Activated CD8-positive, alpha-beta memory T cell treated with anti-CD3 and anti-CD28 coated beads, Interleukin-2, amount 50 U/mL, for 4 hours (primary cell): ENCODE measurements at places on chromosomes 13 and 19.

DNA sequence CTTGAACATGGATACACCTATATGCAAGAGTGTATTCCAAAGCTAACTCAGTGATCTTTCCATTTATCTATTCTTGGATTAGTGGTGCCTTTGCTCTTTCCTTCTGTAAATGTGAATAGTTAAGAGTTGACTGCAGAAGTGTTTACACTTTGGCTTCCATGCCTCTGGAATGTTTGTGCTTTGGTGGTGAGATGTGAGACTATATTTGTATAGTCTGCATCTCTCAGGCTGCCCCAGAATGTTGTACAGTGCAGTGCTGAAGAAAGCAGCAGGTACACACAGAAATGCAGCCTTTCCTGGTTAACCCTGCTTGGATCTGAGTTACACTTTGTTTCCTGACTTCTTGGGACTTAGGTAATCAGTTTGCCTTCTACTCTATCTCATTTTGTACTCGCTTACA is 90.2 kb downstream of the DNAJC15 start:
- DNase-seq: no peak

DNA sequence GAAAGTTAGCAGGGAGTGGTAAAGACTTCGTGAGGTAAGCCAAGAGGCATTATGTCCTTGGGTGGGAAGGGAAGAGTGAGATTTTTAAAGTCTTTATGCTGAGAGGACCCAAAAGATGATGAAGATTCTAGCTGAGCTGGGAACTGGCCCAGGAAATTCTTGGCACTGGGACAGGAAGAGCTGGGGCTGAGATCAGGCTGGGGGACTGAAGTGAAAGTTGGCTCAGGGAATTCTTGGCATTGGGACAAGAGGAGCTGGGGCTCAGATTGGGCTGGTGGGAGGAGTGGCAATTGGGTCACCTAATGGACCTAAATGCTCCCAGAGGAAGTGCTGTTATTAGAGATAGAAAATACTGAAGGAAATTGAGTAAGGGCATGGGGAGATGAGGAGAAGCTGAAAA is 8.8 kb downstream of the SCEL start:
- no peak for DNase-seq

GRCh38 chr13:43808676-43809075 is 21.9 kb upstream of the ENOX1 start:
- no peak for DNase-seq

DNA sequence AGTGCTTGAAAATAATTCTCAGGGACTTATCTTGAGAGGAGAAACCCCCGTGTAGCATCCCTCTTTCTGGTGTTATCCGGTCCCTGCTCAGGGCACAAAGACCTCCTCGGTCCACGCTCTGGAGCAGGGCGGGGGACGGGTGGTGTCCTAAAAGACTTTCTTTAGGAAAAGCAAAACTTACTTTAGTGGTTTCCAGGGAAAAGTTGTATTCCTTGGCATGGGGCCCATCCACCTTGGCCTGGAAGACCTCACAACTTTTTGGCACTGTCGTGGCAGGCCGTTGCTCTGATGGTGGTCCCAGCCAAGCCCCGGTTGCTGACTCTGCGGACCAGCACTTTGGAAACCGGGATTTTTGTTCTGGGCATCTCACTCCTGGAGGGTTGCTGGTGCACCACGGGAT is 2.7 kb downstream of the AMER2 start:
- no peak for DNase-seq

DNA sequence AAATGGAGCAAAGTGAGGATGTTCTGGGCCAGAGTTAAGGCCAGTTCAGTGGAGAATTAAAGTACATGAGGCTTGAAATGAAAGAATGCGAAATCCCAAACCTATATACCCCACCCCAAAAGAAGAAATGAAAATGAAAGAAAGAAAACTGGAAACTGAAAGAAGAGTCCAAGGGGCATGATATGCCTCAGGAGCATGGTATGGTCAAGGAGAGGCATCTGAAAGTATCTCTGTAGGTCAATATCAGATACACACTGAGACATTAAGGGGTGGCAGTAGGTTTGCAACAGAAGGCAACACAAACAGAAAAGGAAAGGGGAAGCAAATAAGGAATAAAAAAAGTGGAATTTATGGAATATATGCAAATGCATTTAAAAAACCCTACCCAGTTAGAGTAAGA is 166.5 kb downstream of the COG6 start:
- DNase-seq: no peak

DNA sequence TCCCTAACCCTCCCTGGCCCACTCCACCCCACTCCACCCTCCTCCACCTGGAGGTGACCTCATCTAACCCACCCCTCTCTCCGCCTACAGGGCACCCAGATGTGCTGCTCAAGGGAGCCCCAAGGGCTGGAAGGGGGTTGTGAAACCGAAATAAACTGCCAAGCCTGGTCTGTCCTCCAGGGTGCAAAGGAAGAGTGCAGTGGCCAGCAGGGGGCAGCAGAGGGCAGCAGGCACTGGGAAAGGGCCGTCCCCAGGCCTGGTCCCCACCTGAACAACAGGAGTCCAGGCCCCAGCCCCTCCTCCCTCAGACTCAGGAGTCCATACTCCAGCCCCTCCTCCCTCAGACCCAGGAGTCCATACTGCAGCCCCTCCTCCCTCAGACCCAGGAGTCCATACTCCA is 8.4 kb upstream of the BCAM start:
- DNase-seq: peak; percentile 82

DNA sequence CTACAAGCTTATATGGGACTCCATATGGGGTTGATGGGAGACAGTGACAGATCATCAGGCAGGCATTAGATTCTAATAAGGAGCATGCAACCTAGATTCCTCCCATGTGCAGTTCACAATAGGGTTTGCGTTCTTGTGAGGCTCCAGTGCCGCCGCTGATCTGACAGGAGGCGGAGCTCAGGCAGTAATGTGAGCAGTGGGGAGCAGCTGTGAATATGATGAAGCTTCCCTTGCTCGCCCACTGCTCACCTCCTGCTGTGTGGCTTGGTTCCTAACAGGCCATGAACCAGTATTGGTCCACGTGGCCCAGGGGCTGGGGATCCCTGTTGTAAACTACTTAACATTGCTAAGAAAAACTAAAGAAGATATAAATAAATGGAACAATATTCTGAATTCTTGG is 378.4 kb downstream of the KCNRG start:
- no peak for DNase-seq

GRCh38 chr13:106573284-106573846 is 5.4 kb upstream of the ARGLU1 start:
- DNase-seq: no peak

DNA sequence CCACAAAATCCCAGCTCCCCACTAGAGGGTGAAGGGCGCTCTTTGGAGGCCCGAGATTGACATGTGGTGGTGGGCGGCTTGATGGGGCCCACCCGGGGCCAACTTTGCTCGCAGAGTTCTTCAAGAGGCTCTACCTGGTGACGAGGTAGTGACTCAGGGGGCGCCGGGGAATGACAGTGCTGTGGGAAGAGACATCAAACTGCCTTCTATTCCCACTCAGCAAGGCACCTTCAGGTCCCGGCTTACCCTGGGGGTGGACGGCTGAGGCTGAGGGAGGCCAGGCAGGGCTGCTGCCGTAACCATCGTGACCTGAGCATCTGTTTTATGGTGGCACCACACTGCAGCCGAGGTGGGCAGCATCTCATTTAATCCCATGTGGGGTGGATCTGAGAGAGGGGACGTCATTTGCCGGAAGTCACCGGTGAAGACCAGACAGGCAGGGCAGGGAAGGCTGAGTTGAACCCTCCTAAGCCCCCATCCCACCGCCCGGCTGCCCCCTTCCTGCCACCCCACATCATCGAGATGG is 1.6 kb downstream of the LINGO3 start:
- DNase-seq: no peak

DNA sequence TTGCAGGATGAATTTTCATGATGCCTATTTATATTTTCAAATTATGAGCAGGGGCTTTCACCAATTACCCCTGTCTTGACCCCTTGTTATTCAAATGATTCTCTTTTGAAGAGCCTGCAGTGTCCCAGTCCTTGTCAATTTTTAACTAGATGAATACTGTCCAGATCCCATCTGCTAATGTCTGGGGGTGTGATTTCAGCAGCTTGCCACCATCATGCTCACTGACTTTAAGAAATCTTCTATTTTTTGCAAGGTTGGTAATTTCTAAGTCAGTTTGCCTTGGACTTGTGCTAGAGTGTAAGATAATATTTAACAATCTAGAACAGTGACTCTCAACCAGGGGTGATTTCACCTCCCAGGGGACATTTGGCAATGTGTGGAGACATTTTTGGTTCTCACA is 106.0 kb downstream of the CACNA1A start:
- no peak for DNase-seq

- peak; percentile 51 for DNase-seq
Measured at GRCh38 chr13:41311406-41312175, 524 bp downstream of the NAA16 start.

DNA sequence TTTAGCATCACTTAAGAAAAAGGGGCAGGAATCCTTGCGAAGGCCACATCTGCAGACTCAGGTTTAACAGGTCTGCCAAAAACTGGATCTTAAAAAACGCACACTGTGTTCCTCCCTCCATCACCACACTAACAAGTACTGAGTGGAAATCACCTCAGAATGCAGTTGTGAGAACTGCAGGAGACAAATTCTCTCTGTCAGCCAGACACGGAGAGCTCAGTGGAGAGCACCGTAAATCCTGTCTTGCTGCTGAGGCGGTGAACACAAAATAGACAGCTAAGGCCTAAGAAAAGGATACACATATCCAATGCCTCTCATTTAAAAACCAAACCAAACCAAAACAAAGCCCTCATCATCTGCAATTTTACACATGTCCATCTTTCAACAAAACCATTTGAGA is 1287.6 kb downstream of the EFNB2 start:
- DNase-seq: no peak

GRCh38 chr13:50197705-50198104 is 182.5 kb downstream of the KCNRG start:
- no peak for DNase-seq

GRCh38 chr19:6765738-6766356 is 1.4 kb downstream of the SH2D3A start:
- no peak for DNase-seq

- DNase-seq: no peak
Measured at GRCh38 chr13:78772933-78773332, 114.0 kb upstream of the OBI1 start.

GRCh38 chr13:51678420-51678819 is 94.2 kb downstream of the WDFY2 start:
- DNase-seq: no peak

- DNase-seq: no peak
Measured at GRCh38 chr13:33345842-33346241, 60.3 kb upstream of the STARD13 start.

- no peak for DNase-seq
Measured at GRCh38 chr13:50990065-50990817, 80.7 kb downstream of the RNASEH2B start.

DNA sequence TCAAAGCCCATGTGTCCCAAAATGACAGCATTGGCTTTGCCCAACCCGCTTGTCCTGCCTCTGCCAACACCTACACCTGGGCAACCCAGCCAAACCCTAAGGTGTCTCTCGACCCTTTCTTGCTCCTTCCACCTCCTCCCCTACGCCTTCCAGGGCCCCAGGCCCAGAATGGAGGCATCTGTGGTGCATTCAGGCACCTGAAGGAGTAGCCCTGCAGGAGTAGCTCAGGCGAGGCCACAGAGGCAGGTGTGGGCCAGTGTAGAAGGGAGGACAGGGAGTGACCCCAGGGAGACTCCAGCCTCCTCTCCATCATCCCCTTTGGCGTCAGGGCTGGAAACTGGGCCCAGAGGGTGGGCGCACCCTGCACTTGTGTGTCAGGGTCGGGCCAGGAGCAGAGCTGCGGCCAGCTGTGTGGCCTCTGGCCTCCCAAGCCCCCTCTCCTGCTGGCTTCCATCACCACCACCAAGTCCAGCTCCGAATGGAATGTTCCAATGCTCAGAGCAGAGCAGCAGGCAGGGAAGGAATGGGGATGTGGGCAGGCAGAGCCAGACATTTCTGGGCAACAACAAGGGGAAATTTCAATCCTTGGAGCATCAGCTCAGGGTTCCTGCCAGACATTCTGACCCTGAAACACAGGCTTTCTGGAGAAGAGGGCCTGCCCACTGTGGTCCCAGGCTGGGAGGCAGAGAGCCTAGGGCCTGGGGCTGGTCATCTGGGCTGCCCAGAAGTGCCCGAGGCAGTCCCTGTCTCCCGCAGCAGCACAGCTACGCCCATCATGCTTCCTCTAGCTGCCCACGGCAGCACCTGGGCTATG is 16.4 kb downstream of the PLEKHF1 start:
- DNase-seq: no peak

DNA sequence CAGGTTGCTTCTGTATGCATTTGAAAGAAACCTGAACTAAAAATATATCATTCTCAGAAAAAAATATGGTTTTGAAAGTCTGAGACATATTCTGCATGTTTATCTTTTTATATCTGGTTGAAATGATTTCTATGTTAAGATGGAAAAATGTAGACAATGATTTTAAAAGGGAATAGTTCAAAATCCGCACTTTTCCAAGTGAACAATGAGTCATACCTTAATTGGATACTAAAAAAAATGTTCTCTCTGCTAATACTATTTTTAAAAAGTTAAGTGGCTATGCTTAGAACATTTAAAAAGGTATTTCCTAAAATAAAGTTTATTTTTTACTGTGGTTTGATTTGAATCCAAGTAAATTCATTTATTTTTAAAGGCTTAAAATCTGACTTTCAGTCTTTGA is 801.4 kb downstream of the SLITRK6 start:
- no peak for DNase-seq

GRCh38 chr13:98543378-98544103 is 33.4 kb downstream of the STK24 start:
- DNase-seq: no peak

DNA sequence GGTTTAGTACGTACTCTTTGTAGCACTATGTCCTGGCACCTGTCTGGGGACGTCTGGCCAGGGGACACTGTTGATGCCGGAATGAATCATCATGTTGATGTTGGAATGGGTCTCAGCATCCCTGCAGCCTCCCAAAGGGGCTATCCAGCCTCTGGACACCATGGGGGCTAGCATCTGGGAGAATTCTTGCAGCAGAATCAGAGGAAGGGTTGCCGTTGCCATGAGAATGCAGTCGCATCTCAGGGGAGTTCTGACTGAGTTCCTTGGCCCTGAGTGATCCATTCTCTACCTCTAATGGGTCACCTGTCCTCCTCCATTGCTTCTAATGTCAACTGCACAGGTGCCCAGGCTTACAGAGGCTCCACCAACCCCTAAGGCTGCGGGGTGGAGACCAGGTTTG is 129.1 kb downstream of the UQCRFS1 start:
- DNase-seq: no peak

GRCh38 chr19:21463449-21464105 is 41.8 kb upstream of the ZNF429 start:
- DNase-seq: no peak

GRCh38 chr19:38664503-38665211 is 17.2 kb downstream of the ACTN4 start:
- no peak for DNase-seq

DNA sequence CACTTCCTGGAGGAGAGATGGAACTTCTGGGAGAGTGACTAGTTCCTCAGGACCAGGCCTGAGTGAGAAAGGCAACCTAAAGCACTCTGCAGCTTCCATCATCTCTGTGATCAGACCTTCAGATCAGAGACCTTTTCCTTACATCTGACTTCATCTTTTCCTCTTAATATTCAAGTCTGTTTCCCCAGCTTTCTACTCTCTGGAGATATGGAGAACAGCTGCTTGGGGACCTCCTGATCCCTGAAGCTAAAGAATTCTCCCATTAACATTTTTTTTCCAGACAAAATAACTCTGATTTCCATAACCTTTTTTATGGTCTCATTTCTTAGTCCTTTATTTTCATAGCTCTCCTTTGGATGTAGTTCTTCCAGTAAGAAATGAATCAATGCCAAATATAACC is 133.4 kb upstream of the FNDC3A start:
- DNase-seq: no peak
